Hypothalamus (tissue), 51 donors: ENCODE measurements at places on chromosomes 13 and 19.

DNA sequence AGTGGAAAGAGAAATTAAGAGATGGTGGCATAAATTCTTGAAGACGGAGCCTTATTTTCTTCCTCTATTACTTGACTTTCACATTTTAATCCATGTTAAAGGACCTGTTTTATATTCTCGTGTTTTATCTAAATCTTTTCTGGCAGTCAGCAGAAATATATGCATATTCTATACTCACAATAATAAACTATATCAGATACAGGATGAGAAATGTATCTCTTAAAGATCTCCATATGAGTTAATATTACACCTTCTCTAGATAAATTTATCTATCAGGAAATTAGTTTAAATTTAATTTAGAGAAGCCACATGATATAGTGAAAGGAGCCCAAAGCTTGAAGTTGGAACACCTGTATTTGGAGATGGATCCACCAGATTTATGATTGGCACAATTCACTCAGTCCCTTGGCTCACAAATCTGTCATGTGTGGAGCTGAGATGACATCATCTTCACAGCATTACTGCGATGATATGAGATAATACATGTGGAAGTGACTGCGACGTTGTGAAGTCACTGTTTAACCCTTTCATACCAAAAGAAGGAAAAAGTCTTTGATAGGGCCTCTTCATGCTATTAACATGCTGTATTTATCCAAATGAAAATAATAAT is 216.4 kb downstream of the FGF14 start:
- no peak for DNase-seq

DNA sequence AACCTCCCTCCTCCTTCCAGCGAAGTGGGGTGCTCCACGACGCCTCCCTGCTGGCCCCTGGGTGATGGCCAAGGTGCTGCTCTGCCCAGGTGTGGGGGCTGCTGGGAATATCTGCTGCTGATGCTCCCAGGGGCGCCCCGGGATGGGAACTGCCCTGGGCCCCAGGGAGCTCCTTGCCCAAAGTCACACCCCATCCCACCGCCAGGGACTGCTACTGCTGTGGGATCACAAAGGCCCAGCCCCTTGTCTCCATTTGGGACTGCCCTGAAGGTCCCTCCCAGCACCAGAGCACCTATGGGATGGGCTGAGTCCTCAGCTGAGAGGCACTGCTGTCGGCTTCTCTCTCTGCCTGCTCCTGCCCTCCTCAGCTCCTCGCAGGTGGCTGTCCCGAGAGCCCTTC is 19.0 kb downstream of the CHST8 start:
- DNase-seq, result no peak

GRCh38 chr13:75226092-75226491 is 255.9 kb downstream of the TBC1D4 start:
- no peak for DNase-seq

- DNase-seq, result no peak
Measured at GRCh38 chr19:19500975-19501644, 14.2 kb downstream of the TSSK6 start.

GRCh38 chr13:93800342-93800741 is 573.7 kb downstream of the GPC6 start:
- no peak for DNase-seq

- DNase-seq, result no peak
Measured at GRCh38 chr13:94959626-94960025, 247.3 kb upstream of the SOX21 start.

DNA sequence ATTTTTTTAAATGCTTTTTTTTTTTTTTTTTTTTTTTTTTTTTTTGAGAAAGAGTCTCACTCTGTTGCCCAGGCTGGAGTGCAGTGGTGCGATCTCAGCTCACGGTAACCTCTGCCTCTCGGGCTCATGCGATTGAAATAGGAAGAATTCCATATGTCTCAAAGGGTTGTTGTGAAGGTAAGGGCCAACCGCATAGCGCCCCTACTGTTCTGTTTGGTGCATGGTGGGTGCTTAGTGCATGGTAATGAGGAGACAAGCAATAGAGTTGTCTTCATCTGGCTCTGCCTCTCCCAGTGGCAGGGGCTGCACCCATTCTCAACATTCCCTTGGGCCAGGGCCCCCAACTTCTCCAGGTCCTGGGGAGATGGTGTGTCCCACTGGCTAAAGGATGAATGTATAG is 68.7 kb downstream of the RASL11A start:
- no peak for DNase-seq

- no peak for DNase-seq
Measured at GRCh38 chr13:48562296-48563066, 29.6 kb upstream of the RCBTB2 start.

DNA sequence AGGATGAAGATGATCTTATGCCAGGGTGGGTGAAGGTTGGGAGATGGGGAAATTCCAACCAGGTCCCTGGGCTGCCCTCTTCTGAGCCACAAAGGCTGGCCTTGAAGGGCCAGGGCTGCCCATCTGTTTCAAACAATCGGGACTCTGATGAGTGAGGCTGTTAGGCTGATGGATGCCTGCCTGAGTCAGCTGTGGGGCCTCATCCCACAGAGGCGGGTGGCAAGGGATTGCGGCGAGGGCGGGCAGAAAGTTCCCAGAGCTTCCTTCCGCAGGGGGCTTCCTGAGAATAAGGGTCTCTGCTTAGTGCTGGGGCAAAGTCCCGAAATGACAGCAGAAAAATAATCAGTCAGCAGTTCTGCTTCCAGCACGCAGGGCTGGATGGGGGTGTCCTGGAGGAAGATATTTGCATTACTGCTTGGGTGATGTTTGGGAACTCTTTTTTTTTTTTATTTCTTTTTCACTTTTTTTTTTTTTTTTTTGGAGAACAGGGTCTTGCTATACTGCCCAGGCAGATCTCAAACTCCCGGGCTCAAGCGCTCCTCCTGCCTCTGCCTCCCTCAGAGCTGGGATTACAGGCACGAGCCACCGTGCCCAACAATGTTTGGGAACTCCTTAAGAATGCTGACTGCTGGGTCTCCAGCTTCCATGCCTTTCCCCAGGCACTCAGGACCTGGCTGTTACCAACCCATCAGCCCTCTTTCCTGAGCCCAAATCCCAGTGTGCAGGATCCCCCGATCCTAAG is 14.1 kb downstream of the SH3GL1 start:
- no peak for DNase-seq

GRCh38 chr19:43372462-43372861 is 19.0 kb downstream of the CD177 start:
- DNase-seq, result no peak
